ENCODE measurements at places on chromosomes 2 and 18.

DNA sequence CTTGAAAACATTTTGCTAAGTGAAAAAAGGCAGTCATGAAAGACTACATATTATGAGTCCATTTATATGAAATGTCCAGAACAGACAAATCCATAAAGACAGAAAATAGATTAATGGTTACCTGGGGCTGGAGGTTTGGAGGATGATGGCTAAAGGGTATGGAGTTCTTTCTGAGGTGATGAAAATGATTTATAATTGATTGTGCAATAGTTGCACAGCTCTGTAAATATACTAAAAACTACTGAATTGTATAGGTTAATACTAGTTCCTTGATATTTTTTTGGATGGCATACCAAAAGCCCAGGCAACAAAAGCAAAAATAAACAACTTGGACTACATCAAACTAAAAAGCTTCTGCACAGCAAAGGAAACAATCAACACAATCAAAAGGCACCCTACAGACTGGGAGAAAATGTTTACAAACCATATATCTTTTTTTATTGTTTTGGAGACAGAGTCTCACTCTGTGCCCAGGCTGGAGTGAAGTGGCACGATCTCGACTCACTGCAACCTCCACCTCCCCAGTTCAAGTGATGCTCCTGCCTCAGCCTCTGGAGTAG is 21.5 kb downstream of the SOS1 start:
- DNase-seq = no peak

GRCh38 chr2:146489386-146489785 is 1355.4 kb upstream of the ACVR2A start:
- DNase-seq = no peak

- no peak for DNase-seq
These were observed 26.5 kb downstream of the STEAP3 start for GRCh38 chr2:119249855-119250717.

GRCh38 chr2:86426271-86426670 is 14.9 kb upstream of the KDM3A start:
- DNase-seq = no peak

DNA sequence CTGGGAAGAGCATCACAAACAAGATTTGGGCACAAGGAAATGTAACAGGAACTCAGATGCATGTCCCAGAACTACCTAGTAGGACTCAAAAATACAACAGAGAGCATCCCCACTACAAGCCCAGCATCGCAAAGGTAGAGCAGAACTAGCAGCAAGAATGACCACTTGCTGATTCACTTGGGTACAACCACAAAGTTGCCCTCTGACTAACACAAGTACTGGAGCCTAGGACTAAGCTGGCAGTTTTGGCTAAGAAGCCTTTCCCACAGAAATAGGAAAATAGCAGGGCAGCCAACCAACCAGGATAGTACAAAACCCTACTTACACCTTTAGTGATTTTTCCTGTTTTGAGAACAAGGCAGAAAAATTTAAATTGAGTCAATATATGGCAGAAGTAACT is 193.8 kb downstream of the PAX3 start:
- no peak for DNase-seq

DNA sequence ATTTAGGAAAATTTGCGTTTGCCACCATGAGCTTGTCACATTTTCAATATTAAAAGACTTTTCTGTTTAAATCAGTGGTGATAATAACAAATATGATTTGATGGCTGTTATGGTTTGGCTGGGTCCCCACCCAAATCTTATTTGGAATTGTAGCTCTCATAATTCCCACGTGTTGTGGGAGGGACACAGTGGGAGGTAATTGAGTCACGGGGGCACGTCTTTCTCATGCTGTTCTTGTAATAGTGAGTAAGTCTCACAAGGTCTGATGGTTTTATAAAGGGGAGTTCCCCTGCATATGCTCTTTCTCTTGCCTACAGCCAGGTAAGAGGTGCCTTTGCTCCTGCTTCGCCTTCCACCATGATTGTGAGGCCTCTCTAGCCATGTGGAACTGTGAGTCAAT is 83.4 kb upstream of the RGPD4 start:
- no peak for DNase-seq
